ENCODE measurements at places on chromosomes 5 and 9.

- no peak for DNase-seq
Observed at GRCh38 chr9:6984941-6985578, 227.3 kb downstream of the KDM4C start.

DNA sequence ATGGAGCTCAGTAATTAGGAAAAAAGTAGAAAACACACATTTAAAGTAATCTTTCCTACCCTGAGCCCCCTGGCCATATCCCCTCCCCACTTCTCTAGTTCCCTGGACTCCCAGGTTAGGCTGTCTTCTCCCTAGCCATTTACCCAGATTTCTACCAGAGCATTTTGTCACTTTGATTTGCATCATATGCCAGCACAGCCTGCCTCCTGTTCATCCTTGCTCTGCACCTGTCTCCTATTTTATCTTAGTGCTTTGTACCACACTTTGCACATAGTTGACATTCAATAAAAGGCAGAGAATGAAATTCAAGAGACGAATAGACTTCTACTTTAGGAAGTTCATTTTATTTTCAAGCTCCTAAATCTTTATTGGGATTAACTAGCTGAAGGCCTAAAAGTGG, 344.5 kb downstream of the EBF1 start:
- DNase-seq, result no peak

DNA sequence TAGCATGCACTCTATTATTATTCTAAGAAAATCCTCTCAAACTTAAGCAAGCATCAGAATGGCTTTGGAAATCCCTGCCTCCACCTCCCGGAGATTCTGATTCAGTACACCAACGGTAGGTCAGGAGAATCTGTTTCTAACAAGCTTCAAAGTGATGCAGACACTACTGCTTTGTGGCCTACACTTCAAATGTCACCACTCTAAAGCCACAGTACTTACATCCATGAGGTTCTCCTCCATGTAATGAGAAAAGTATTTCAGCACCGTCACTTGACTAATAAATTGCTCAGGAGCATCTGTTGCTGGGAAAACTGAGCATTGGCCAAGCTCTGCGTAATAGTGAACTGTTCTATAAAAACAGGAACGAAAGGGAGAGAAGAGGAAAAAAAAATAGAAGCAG, 4.8 kb downstream of the PLK2 start:
- DNase-seq, result no peak

- no peak for DNase-seq
Observed at GRCh38 chr5:128273736-128274135, 190.2 kb downstream of the SLC12A2 start.

GRCh38 chr9:105401651-105402050, 46.2 kb upstream of the FSD1L start:
- DNase-seq, result no peak

- no peak for DNase-seq
Observed at GRCh38 chr9:131306397-131307004, 17.0 kb downstream of the PLPP7 start.

DNA sequence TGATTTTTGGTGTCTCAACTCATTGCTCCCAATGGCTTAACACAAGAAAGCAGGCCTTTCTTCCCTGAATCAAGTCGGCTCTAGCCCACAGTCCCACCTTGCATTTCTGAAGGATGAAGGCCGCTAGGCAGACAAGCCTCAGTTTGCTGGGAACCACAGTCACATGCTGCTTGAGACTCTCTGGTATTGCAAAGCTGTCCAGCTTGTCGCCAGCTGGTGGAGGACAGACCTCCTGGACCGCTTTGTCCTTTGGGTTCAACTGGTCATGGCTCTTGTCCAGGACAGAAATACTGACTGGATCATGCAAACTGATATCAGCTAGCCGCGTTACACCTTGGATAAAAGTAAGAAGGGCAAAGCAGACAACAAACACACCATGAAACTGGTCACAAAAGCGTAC, 23.1 kb downstream of the DDX31 start:
- no peak for DNase-seq

DNA sequence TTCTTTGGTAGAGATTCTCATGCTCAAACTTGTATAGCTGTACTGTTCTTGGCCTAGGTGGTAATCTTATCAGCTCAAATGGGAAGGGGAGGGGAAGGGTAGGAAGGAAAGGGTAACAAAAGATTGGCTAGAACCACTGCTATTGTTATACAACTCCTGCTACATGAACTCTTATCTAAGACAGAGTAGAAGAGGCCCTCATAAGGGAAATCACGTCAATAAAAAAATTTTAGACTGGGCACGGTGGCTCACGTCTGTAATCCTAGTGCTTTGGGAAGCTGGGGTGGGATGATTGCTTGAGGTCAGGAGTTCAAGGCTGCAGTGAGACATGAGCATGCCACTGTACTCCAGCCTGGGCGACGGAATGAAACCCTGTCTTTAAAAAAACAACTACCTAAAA, 15.9 kb downstream of the STOM start:
- no peak for DNase-seq

DNA sequence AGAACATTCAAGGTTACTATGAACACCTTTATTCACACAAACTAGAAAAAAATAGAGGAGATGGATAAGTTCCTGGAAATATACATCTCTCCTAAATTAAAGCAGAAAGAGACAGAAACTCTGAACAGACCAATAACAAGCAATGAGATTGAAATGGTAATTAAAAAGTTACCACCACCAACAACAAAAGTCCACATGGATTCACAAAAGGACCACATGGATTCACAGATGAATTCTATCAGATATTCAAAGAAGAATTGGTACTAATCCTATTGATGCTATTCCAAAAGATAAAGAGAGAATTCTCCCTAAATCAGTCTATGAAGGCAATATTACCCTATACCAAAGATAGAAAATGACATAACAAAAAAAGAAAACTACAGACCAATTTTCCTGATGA, 518.9 kb downstream of the PRDM9 start:
- DNase-seq, result no peak

GRCh38 chr5:73351593-73351992, 97.0 kb downstream of the FOXD1 start:
- DNase-seq, result no peak

- DNase-seq, result no peak
Observed at GRCh38 chr5:160262151-160263074, 33.1 kb downstream of the FABP6 start.

DNA sequence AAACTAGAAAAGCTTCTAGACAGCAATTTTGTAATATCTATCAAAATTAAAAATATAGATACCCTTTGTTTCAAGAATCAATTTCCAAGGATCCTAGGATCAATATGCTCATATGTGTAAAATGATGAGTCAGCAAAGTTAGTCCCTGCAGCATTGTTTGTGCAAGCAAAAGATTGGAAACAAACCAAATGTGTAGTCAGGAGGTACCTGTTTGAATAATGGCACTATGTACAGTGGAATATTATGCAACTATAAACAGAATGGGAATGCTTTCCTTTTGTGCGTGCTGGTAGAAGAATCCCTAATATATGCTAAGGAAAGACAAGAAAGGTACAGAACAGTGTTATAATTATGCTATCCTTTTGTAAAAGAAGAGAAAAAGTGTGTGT, 58.5 kb upstream of the PJA2 start:
- no peak for DNase-seq

GRCh38 chr9:134892820-134893420, 12.3 kb downstream of the FCN2 start:
- no peak for DNase-seq

- DNase-seq, result no peak
Observed at GRCh38 chr9:13648068-13648467, 368.6 kb upstream of the MPDZ start.

DNA sequence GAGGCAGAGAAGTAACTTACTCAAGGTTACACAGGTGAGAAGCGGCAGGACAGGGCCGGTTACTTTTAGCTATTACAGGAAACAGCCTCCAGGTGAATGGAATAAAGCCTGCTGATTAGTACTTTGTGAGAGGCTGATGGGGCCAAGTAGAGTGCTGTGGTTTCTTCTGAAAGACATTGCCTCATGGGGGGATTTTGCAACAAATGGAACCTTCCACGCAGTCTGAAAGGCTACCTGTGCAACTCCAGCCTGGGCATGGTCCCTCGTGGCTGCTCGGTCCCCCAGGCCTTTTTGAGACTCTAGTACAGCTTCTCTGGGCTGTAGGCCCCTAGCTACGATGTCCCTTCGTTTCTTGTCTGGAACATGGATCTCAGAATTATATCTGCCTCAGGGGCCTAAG, 2.0 kb downstream of the TMEM268 start:
- no peak for DNase-seq

- DNase-seq, result no peak
Observed at GRCh38 chr9:5188060-5188984, 2.9 kb upstream of the INSL6 start.

DNA sequence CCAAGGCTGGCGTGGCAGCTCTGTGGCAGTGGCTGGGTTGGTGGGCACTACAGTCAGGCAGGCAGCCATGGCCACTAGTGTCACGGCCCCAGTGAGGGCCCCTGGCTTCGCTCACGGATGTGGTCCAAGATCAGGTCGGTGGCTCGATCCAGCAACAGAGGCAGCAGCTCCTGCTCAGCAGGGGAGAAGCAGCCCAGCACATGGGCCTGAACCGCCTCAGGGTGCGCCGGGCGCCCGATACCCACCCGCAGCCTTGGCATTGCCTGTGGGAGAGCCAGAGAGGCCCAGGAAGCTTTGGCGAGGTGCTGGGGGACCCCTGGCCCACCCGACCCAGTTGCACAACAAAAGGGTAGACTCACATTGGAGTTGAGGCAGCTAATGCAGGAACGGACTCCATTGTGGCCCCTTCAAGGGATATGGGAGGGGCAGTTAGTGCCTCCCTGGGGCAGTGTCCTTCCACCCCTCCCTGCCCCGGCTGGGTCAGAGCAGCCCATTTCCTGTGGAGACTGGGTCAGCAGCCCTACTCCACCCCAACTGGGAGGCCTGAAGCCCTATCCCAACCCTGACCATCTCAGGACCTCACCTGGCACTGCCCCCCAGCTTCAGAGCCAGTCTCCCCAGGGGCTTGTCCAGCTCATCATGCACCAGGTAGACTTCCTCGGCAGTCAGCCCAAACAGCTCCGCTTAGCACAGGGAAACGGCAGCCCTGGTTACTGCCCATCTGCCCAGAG, 1.3 kb downstream of the PTRH1 start:
- no peak for DNase-seq

DNA sequence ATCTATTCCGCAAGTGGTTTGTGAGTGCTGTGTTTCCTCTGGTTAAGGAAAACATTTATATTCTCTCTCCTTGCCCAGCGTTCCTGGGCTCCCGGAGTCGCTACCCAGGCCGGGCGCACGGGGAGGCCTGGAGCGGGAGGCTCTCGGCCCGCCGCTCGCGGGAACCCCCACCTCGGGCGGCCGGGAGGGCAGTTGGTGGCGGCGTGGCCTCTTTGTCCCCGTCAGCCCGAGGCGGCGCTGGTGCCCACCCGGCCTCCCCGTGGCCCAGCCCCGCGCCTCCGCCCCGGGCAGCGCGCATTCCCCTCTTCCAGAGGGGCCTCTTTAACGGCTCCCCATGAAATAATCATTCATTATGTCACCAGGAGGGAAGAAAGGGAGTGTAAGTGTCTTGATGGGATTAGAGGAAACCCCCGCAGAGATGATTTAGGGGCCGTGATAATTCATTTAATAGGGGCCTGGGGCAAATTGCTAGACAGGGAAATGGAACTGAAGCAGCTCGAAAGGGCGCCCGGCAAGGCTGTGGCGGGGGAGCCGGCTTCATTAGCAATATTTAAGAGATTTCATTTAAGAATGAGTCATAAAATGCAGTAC, 181.9 kb upstream of the TBCA start:
- DNase-seq, result no peak

- no peak for DNase-seq
Observed at GRCh38 chr9:123637945-123638634, 282.1 kb downstream of the CRB2 start.

DNA sequence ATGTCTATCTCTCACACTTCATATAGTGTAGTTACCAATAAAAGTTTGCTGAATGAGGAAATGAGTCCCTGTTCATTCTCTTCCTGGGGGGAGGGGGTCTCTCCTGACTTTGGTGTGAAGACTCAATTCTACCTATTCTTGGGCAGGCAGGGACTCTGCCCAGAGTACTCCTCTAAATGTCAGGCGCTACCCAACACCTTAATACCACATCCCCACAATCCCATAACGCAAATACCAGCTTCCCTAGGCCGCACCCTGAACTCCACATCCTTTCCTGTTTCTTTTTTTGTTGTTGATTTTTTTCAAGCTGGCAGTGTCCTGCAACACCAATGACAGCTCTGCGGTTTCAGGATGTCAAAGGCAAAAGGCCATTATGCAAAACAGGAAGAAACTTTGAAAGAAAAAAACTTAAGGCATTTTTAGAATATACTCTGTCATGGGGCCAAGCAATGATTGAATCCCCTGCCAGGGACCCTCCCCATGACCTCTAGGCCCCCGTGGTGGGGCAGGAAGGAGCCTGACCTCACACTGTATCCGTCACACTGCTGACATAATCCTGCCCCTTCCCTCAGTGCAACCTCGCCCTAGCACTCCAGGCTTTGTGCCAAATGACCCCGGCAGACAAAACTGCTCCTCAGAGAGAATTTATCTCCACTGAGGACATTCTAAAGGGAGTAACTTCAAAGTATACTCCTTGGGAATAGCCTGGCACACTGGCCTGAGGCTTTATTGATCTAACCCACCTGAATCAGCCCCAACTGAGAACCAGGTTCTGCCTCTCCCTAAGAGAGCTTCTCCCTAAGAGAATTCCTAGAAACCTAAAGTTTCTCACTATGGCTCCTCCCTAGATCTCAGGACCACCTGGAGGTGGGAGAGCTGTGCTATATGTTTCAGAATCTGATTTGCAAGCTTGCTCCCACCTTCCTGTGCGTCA, 8.0 kb downstream of the B4GALT1 start:
- no peak for DNase-seq

Measured in NCI-H2081 treated with DMSO at 0.1 percent for 48 hours (cell line).